ENCODE measurements at places on chromosomes 5 and 9. TPM values are rescaled to one million over a fixed set of nuclear protein-coding genes. Genes with fewer than 3 reads are reported as not detected.

DNA sequence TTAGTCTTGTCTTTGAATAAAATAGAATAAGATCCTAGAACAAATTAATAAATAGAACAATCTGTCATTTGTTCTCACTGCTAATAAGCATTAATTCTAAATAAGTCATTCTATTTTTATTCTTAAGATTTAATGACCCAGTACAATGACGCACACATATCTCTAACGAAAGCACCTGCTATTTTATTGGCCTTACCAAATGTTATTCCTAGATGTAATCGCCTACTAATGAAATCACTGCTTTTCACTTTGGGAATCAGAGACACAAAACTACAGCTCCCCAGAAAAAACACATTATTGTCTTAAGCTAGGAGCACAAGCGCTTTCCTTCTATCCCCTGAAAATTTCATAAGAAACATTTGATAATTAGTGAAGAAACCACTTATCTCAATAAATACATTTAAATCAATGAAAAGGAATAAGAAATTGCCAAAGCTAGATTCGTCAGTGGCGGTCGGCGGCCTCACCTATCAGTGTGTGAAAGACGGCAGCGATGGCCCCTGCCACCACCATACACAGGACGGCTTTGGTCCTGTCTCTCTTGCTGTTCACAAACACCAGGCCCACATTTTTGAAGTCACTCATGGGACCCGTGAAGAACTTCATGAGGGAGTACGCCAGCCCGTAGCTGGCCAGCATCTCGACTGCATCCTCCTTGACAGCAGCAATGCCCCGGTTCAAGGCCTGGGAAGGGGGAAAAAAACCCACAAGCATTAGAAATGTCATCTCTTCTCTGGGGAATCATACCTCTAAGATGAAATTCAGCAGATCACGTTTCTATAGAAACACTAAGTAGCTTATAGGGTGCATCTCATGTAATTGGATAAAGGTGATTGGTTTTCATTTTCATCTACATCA is 102.8 kb downstream of the ANKH start:
- H3K27ac ChIP-seq: no peak overlapping the region
- H3K36me3 ChIP-seq: no peaks in the 10 kb centered on the region
- peaks cover 3% of the 10 kb centered on the region for H3K4me1 ChIP-seq
- no peaks in the 10 kb centered on the region for H3K27me3 ChIP-seq

GRCh38 chr5:3432135-3432534 is 163.5 kb upstream of the IRX1 start:
- no peaks in the 10 kb centered on the region for H3K4me1 ChIP-seq
- H3K27me3 ChIP-seq: no peaks in the 10 kb centered on the region
- no peak for DNase-seq
- no peak overlapping the region for H3K27ac ChIP-seq

GRCh38 chr5:75524071-75524470 is 12.4 kb downstream of the POLK start:
- peaks cover 5% of the 10 kb centered on the region for H3K4me1 ChIP-seq
- H3K27me3 ChIP-seq: no peaks in the 10 kb centered on the region
- no peak overlapping the region for H3K4me3 ChIP-seq
- no peak for DNase-seq
- no peaks in the 10 kb centered on the region for H3K36me3 ChIP-seq

DNA sequence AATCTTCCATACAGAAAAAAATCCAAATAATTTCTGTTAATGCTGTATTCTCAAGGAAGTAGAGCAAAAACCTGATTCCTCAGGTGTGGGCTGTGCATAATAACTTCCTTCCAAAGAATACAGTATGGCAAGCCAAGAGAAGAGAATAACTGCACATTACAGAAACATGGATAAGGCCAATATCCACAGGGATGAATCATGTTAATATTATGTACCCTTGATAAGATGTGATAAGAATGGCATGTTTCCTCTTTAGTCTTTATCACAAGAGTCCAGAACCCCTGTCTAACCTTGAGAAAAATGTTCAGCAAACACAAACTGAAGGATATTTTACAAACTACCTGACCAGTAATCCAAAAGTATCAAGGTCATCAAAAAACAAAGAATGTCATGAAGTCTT is 795.8 kb downstream of the SEMA5A start:
- H3K4me3 ChIP-seq: no peak overlapping the region
- no peak overlapping the region for H3K27ac ChIP-seq
- H3K36me3 ChIP-seq: no peaks in the 10 kb centered on the region
- H3K4me1 ChIP-seq: no peaks in the 10 kb centered on the region
- no peak for DNase-seq

GRCh38 chr9:22469928-22470544 is 23.4 kb downstream of the DMRTA1 start:
- no peaks in the 10 kb centered on the region for H3K36me3 ChIP-seq
- H3K27ac ChIP-seq: no peak overlapping the region
- no peak overlapping the region for H3K4me3 ChIP-seq
- H3K27me3 ChIP-seq: no peaks in the 10 kb centered on the region

ACOT12 gene
- not detected for total RNA-seq

DNA sequence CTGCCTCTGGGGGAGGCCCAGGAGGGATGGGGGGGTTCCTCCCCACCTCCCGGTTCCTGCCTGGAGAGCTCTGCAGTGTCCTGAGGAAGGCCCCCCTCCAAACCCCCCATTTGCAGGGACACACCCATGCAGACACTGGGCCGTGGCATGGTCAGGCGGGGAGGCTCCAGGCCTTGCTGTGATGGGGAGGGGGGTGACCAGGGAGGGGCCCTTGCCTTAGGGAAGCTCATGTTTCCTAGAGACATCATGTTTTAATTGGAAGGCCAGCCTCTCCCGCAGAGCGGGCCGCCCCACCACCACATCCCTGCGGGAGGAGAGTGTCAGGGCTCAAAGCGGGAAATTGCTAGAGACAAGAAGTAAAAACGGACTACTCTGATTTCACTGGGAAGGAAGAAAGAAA is 12.0 kb downstream of the PRRX2 start:
- H3K27me3 ChIP-seq: peaks cover 37% of the 10 kb centered on the region
- DNase-seq: no peak
- H3K36me3 ChIP-seq: no peaks in the 10 kb centered on the region
- H3K27ac ChIP-seq: no peak overlapping the region

GRCh38 chr9:79569814-79570447 is 1.8 kb upstream of the TLE4 start:
- DNase-seq: no peak
- H3K4me1 ChIP-seq: peaks cover 18% of the 10 kb centered on the region
- H3K27me3 ChIP-seq: peaks cover 9% of the 10 kb centered on the region
- H3K27ac ChIP-seq: peak overlapping the region; percentile 51
- no peaks in the 10 kb centered on the region for H3K36me3 ChIP-seq
- H3K4me3 ChIP-seq: peak overlapping the region; percentile 73

DNA sequence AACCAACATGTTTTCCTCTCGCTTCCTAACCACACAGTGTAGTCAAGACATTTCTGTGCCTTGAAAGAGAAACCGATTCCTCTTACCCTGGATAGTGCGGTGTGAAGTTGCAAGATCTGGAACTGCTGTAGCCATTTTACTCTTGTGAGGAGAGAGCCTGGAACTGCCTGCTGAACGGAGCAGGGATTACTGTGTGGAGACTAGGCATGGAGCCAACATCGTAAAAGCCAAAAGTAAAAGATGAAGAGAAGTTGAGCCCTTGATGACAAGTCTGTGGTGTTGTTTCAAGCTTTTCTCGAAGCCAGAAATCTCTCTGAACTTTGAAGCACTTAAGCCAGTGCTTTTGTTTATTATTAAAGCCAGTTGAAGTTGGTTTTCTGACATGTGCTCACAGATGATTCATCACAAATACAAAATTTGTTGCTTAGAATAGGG is 110.1 kb upstream of the GRIN3A start:
- no peaks in the 10 kb centered on the region for H3K36me3 ChIP-seq
- no peak overlapping the region for H3K4me3 ChIP-seq
- H3K27ac ChIP-seq: no peak overlapping the region
- no peaks in the 10 kb centered on the region for H3K27me3 ChIP-seq
- DNase-seq: no peak

CPLANE1 gene
- total RNA-seq: 20.7 TPM

DNA sequence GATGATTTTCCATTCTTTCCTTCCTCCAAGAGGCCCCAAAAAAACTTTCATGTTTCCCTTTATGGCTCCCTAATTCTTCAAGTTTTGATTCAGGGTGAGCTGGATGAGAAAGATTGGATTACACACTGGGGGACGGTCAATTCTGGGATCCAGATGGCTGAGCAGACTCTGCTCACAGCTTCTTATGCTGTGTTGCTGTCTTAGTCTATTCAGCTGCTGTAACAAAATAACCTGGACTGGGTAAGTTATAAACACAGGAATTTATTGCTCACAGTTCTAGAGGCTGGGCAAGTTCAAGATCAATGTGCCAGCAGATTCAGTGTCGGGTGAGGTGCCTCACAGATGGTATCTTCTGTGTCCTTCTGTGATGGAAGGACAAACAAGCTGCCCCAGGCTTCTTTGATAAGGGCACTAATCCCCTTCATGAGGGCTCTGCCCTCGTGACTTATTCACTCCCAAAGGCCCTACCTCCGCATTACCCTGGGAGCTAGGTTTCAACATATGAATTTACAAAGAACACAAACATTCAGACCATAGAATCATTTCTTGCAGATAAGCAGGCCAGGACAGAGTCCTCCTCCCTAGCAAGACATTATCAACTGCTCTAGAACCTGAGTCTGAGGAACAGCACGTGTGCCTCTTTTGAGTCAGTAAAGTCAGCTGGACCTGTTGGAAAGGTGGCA is 23.1 kb upstream of the SMAD5 start:
- DNase-seq: no peak
- no peaks in the 10 kb centered on the region for H3K36me3 ChIP-seq
- no peak overlapping the region for H3K4me3 ChIP-seq
- no peak overlapping the region for H3K27ac ChIP-seq

DNA sequence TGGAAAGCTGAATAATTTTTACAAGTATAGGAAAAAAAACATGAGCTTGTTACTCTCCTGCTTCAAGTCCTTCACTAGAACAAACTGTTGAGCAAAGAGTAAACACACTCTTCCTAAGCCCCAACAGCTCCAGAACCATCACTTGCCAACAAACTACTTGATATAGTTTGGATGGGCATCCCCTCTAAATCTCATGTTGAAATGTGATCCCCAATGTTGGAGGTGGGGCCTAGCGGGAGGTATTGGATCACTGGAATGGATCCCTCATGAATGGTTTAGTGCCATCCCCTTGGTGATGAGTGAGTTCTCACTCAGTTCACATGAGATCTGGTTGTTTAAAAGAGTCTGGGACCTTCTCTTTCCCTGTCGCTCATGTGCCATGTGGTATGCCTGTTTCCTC is 82.8 kb downstream of the PLPP1 start:
- H3K27ac ChIP-seq: no peak overlapping the region
- DNase-seq: no peak
- peaks cover 4% of the 10 kb centered on the region for H3K4me1 ChIP-seq
- H3K36me3 ChIP-seq: no peaks in the 10 kb centered on the region

QRFP gene
- not detected for total RNA-seq

GRCh38 chr5:72225741-72226140 is 94.3 kb downstream of the MRPS27 start:
- DNase-seq: no peak
- peaks cover 81% of the 10 kb centered on the region for H3K36me3 ChIP-seq
- no peak overlapping the region for H3K27ac ChIP-seq

DNA sequence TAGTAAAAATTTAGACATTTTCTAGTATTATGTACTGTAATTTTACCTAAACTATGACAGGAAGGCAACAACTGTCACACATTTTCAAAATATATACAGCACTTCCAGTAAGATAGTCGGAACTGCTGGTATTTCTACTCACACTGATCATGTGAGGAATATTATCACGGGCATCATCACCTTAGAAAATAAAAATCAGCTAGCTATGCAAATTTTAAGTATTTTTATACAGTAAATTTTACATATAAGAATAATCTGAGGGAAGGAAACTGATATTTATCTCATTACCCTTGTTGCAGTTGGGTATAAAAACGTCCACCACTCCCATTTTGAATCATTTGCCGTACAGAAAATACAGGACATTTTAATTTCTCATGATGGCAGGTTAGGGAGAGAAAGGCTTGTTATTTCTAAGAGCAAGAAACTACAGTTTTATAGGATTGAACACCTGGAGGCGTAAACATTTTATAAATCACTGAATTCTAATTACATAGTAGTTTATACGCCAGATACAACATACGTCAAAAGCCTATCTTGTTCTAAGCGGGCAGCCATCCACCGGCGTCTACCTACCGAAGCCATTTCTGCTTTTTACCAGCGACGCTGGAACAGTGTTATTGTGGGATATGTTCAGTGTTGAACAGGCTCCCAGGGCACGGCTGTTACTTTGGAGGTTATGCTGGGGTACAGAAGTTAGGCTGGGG is 729 bp upstream of the TNPO1 start:
- peak overlapping the region; percentile 72 for H3K4me3 ChIP-seq
- H3K27ac ChIP-seq: peak overlapping the region; percentile 98
- H3K36me3 ChIP-seq: no peaks in the 10 kb centered on the region
- H3K27me3 ChIP-seq: no peaks in the 10 kb centered on the region
- DNase-seq: no peak

DNA sequence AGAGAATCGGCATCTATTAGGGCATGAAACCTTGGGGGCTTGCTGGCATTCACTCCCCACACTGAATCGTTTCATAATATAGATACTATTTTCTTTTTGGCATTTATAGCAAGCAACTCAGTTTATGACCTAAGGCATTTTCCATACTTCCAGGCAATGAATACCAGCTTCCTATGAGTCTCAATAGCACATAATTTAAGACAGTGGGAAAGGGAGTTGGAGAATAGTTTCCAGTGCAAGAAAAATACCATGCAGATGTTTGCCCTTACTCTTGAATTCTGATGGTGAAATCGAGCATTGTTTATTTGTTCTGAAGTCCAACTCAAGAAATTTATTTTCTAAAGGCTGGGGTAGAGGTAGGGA is 175.8 kb upstream of the KLF9 start:
- no peaks in the 10 kb centered on the region for H3K36me3 ChIP-seq
- H3K27ac ChIP-seq: peak overlapping the region; percentile 57
- H3K4me1 ChIP-seq: peaks cover 26% of the 10 kb centered on the region
- DNase-seq: no peak
- no peak overlapping the region for H3K4me3 ChIP-seq
- H3K27me3 ChIP-seq: no peaks in the 10 kb centered on the region

- no peak overlapping the region for H3K27ac ChIP-seq
- no peaks in the 10 kb centered on the region for H3K36me3 ChIP-seq
- H3K4me1 ChIP-seq: peaks cover 4% of the 10 kb centered on the region
- peaks cover 6% of the 10 kb centered on the region for H3K27me3 ChIP-seq
- no peak overlapping the region for H3K4me3 ChIP-seq
Observed at GRCh38 chr5:159899067-159900049, 16.9 kb upstream of the ADRA1B start.

- H3K4me1 ChIP-seq: peaks cover 16% of the 10 kb centered on the region
- H3K36me3 ChIP-seq: no peaks in the 10 kb centered on the region
- DNase-seq: no peak
Observed at GRCh38 chr5:68423154-68423811, 207.7 kb downstream of the PIK3R1 start.

SH2D3C gene
- 59.4 TPM for total RNA-seq

IFNA17 gene
- not detected for total RNA-seq

DNA sequence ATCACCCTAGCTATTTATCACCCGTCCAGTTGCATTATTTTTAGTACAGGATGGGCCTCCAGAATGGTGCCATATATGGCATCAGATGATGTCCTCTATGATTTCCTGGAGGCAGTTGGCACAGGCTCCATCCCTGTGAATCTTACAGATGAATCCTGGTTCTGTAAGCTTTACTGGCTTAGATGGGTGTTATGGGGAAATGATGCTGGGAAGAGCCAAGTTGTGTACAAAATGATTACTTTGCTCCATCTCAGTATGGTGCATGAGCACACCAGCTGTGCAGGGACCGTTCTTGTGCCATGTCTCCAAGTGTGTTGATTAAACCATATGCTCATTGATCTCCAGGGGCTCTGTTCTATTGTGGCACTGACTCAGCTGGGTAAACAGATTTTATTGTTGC is 755.7 kb downstream of the TLR4 start:
- no peaks in the 10 kb centered on the region for H3K36me3 ChIP-seq
- no peak overlapping the region for H3K4me3 ChIP-seq
- DNase-seq: no peak
- H3K27ac ChIP-seq: no peak overlapping the region

Data from lower lobe of right lung (tissue), 2 donors.